T-helper 9 cell (primary cell): ENCODE measurements at places on chromosomes 1 and 21.

DNA sequence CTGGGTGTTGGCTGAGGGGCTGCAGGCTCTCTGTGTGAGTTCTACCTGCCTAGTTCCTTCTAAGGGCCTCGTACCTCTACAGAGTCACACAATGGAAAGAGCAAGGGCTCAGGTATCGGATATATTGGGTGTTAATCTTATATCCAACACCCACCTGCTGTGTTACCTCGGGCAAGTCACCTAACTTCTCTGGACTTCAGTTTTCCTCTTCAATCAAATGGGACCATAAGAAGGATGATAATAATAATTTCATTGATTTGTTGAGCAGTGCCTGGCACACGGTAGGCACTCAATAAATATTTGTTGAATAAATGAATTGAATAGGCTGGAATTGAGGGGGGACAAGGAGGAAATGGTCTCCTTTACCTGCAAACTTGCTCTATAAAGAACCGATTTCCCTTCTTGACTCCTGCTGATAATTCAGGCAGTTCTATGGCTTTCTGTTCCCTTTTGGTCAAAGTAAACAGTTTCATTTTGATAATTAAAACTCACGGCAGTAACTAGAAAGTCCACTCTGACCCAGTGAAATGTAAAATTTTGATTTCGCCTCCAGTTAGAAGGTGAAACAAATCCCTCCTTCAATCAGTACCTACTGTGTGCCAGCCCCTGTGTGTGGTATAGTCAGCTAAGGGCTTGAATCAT, 16.5 kb upstream of the MAN1C1 start:
- no peak for DNase-seq

DNA sequence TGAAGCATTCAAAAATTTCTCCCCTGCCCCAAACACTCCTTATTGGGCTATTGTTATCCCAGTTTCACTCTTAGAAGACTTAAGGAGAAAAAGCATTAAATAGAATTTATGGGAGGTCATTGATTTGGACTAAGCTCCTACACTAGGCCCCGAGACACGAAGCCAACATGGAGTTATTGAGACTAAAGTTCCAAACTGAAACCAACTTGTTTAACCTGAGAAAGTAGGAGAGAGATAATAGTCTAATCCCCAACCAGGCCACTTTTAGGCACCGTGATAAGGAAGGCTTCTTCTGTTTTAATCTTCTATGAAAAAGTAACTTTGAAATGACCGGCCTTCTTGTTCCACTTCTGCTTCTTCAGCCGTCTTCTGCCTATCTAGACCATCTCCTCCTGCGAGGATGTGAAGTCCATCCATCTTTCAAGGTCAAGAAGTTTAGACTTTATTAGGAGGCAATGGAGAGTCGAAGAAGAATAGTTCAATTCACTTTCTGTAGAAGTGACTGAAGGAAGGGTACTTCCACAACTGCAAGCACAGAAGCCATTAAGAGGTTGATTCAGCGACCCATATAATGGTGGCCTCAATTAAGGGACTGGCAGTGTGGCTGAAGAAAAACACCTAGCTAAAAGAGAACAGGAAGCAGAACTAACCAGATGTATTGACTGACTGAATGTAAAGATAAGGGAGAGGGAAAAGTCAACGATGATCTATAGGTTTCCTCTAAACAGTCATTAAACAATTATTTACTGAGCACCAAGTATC, 428.8 kb downstream of the SMYD3 start:
- no peak for DNase-seq

GRCh38 chr1:224211206-224211962, 28.3 kb downstream of the DEGS1 start:
- no peak for DNase-seq

GRCh38 chr21:38804030-38804788, 1.5 kb upstream of the ETS2 start:
- no peak for DNase-seq
